ENCODE measurements at places on chromosomes 6 and 20.

- no peak for DNase-seq
Measured at GRCh38 chr6:156410649-156411048, 366.5 kb upstream of the ARID1B start.

GRCh38 chr6:38495922-38496635, 143.7 kb downstream of the BTBD9 start:
- DNase-seq, result peak; percentile 32

GRCh38 chr6:4896401-4896800, 107.4 kb downstream of the RPP40 start:
- DNase-seq, result no peak

DNA sequence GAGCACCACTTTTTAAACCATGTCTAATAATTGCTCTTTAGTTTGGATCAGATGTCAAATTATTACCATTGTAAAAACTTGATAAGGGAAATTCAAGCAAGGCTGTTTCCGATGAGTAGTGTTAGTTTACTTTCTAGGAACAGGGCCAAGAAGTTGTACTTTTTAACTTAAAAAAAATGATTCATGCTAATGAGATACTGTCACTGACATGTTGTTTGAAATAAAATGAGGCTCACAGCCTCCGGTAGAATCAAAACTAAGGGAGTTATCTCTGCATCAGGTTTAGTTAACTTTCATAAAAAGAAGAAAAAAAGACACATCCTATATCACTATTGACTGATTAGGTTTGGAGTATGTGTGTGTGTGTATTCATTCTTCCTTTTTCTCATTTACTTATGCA, 55.2 kb upstream of the SUPT3H start:
- DNase-seq, result no peak

DNA sequence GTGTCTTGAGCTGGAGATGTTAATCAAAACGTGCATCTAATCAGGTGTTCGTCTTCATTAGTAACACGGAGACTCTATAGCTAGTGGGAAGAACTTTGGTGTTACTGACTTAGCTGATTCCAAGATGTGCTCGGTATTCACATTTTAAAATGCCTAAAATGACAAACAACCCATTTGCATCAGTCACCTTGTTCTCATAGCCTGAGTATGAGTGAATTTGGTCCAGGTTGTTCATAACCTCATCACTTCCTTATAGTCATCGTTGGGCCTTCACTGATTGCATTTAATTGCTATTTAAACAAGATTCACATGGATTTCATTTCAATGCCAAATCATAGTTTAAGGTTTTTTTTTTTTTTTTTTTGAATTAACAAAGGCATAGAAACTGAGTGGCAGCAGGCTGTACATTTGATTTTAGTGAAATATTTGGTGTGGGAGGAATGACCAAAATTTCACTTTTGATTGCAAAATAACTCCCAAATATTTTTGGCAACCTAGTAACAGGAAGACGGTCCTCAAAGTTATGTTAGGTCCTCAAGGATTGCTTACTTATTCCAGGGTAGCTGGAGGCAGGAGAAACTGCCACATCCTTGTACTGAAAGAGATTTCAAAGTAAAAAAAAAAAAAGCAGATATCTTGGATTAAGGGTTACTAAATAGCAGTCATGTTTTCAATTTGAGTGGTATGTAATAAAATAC, 104.7 kb downstream of the JARID2 start:
- DNase-seq, result no peak

DNA sequence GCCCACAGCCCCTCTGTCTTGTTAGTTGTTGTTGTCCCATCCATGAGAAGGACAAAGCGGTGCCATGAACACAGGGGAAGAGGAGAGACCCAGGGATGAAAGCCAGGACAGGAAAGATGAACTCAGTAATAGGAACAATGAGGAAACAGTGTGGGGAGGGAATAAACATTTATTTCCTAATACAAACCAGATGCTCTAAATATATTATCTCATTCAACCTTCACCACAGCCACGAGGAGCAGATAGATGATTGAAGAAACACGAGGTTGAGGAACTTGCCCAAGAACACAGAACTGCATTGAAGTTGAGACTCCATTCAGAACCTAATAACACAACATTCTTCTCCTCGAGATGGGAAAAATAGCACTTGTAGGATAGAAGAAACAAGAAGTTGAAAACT, 53.0 kb upstream of the AIG1 start:
- no peak for DNase-seq

DNA sequence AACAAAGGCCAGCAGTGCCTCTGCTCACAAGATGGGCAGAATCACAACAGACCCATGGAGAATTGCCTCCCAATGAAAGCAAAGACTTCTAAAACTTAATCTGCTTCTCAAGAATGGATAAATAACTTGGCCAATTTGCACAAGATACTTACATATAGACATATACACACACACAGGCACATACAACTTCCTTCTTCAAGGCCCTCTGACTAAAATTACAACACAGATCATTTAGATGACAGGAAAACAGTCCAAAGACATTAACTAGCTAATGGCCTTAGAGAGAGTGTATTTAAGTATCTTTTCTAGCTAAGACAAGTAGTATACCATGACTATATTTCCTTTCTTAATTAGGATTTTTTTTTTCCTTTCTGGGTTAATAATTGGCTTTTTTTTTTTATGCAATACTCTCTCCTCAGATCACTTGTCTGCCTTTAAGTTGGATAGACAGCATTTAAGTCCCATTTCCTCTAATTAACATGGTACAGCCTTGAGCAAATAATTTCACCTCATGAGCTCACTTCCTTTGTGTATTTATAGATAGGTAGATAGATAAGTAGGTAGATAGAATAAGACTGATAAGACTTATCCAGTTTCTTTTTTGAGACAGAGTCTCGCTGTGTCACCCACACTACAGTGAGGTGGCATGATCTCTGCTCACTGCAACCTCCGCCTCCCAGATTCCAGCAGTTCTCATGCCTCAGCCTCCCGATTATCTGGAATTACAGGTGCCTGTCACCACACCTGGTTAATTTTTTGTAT, 70.0 kb downstream of the NRSN1 start:
- DNase-seq, result no peak

DNA sequence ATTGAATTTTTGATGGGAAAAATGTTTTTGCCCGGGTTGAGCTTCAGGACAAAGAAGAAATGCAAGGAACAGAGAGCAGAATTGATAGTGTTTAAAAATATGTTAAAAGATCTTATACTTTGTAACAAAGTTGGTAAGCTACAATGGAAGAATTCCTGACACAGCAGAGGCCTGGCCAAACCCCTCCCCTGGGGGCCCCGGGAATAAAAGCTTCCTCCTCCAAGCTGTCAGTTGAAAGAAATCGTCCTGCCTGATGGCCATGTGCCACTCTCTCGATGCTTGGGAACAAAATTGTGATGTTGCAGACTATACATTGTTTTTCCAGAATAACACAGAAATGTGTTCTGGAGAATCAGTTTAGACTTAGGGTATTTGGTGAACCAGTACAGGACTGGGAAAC, 14.2 kb upstream of the TOX2 start:
- DNase-seq, result no peak

DNA sequence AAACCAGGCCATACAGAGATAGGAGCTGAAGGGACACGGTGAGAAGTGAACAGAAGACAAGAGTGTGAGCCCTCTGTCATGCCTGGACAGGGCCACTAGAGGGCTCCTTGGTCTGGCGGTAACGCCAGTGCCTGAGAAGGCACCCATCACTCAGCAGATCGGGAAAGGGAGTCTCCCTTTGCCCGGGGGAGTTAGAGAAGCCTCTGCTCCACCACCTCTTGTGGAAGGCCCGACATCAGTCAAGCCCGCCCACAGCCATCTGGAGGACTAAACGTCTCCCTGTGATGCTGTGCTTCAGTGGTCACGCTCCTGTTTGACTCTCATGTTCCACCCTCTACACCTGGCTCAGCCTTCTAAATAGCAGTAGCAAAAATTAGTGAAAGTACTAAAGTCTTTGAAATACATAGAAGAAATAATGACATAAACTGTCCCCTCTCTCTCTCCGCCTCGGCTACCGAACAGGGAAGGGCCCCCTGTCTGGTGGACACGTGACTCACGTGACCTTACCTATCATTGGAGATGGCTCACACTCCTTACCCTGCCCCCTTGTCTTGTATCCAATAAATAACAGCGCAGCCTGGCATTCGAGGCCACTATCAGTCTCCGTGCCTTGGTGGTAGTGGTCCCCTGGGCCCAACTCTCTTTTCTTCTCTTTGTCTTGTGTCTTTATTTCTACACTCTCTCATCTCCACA, 66.7 kb downstream of the RPP21 start:
- DNase-seq, result peak; percentile 72

DNA sequence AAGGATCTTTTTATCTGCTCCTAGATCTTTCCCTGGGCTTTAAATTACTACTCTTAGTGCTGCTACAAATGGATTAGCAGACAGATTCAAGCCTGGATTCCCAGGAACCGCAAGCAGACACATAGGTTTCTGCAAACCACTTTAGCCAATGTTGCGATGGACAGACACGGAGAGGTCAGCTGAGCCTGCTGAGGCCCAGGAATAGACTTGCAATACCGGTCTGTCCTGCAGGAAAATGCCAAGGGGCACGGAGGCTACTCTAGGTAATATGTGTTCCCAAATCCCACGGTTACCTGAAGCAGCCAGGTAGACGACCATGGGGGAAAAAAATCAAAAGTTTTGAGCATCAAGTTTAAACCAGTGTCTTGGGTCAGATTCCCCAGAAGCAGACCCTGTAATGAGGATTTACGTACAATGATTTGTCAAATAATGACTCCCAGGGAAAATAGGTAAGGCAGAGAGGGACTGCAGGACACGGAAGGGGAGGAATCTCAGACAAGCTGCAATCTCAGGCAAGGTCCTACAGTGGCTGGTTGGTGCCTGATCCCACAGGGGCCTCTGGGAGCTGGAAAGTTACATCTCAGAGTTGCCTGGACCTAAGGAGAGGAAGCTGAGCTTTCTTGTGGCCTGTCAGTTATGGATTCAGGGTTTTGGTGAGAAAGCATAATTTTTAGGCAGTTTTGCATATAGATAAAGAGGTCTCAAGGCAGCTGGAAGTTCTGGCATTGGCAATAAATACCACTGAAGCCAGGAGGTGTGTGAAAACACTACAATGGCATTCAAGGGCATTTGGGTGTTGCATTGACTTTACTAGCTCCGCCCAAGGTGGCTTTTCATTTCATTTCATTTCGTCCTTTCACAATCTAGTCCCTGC, 12.5 kb downstream of the OTOR start:
- DNase-seq, result no peak

DNA sequence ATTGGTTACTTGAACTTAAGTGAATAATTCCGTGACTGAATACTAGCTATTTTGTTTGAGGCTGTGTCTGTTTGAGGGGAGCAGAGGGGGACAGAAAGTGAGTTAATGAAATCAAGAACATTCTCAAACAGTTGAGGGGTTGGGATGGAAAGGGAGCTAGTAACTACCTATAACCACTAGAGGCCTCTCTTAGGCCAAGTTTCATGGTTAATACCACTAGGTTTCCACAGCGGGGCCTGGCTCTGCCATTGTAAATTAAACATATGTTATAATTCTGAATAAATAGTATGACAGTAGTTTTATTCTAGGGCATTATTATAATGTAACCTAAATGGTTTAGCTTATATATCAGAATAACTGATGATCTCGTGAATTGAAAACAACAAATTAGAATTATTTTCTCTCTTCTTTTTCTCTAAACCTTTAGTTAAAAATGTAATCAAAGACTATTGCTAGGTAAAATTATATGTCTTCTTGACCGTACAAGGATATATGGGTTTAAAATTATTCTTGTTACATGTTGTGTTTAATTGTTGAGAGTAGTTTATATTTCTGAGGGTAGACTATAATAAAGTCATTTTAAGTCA, 108.1 kb downstream of the BCKDHB start:
- DNase-seq, result peak; percentile 29

- peak; percentile 33 for DNase-seq
Measured at GRCh38 chr6:21263531-21264287, 329.8 kb upstream of the SOX4 start.

GRCh38 chr20:49608752-49609670, 41.1 kb upstream of the PTGIS start:
- peak; percentile 86 for DNase-seq

GRCh38 chr20:33812908-33813462, 1.8 kb downstream of the CHMP4B start:
- no peak for DNase-seq

DNA sequence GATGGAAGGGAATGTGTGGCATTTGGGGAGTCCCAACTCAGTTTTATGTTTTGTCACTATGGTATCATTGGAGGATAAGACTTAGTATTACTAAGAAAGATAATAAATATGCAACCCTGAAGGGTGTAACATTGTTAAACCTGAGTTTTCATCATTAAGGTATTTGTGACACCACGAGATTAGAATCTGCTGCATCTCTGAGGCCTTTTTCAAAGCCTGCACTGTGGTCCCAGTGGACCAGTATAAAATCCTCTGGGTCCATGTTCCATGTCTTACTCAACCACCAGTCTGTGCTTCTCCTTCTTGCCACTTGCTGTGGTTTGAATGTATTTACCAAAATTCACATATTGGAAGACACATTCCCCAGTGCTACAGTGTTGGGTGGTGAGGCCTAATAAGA, 130.6 kb downstream of the TBX18 start:
- DNase-seq, result no peak

DNA sequence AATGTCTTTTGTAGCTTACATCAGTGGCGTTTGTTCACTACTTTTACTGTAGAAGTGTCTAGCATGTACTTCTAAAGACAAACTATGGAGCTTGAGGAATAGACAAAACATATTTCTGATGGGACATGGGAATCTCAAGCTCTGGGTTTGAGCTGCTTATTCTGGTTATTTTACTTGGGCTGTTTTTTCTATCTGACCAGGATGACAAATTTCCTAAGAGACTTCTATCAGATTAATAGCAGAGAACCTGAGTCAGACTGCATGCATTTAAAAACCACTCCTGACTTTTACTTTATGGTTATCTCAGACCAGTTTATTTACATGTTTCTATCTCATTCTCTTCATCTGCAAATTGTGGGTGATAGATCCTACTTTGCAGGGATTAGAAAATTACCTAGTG, 1282.3 kb upstream of the GJE1 start:
- no peak for DNase-seq

GRCh38 chr6:43942011-43942442, 172.0 kb downstream of the VEGFA start:
- DNase-seq, result peak; percentile 7

DNA sequence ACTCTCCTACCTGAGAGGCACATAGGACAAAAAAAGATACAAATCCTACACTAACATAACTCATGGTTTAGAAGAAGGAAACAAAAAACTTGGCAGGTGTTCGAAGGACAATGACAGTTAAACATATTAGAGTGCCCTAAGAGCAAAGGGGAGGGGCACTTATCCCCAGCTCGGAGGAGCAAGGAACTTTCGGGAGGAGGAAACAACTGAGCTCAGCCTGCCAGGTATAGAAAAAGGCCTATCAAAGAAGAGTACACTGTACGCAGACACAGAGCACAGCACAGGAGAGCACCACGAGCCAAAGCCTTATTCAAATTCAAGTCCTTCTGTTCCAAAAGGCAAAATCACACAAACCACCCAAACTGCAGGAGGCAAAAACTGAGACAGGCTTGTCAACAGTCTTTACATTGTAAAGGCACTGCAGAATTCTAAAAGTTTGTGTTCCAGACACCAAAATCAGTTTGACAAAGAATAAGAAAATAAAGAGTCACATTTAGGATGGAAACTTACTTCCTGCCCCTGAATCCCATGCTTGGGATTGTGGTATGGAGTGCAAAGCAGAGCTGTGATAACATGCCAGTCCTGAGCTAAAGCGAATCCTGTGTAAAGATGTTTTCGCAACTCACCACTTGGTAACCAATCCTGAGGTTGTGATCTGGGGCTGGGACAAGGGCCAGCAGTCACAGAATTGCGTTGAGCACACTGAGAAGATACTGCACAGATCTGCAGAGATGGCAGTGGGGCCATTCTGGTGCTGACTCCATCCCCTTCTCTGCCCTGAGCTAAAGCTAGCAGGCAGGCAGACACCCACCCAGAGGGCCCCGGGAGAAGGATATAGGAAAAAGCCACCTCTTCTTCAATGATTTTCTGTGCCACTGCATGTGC, 108.6 kb downstream of the CHD6 start:
- DNase-seq, result no peak
